ENCODE measurements at places on chromosomes 13 and 19. TPM values are rescaled to one million over a fixed set of nuclear protein-coding genes. Genes with fewer than 3 reads are reported as not detected.

KLK12 gene
- total RNA-seq = not detected

AP1M2 gene
- 0.19 TPM for total RNA-seq

THAP8 gene
- total RNA-seq = 0.50 TPM

NLRP9 gene
- total RNA-seq = not detected

CDK8 gene
- 12.6 TPM for total RNA-seq

KIR2DL4 gene
- total RNA-seq = not detected

TNFRSF19 gene
- total RNA-seq = 2.5 TPM

SIGLEC14 gene
- not detected for total RNA-seq

EID2 gene
- total RNA-seq = 11.9 TPM

LILRB5 gene
- not detected for total RNA-seq

KLK2 gene
- total RNA-seq = not detected

IL17D gene
- 5.3 TPM for total RNA-seq

ZNF98 gene
- total RNA-seq = 0.25 TPM

ZNF329 gene
- 14.1 TPM for total RNA-seq

NPAS1 gene
- 0.13 TPM for total RNA-seq

PPP1R13L gene
- 0.53 TPM for total RNA-seq

CLPTM1 gene
- 37.8 TPM for total RNA-seq

CASP14 gene
- total RNA-seq = not detected

R3HDM4 gene
- total RNA-seq = 17.6 TPM

ADAT3 gene
- total RNA-seq = 1.7 TPM

ISOC2 gene
- 52.8 TPM for total RNA-seq

Measured in aortic smooth muscle cell (primary cell).